ENCODE measurements at places on chromosomes 13 and 19.

- DNase-seq = peak; percentile 8
Measured at GRCh38 chr13:101942038-101942437, 459.8 kb downstream of the FGF14 start.

DNA sequence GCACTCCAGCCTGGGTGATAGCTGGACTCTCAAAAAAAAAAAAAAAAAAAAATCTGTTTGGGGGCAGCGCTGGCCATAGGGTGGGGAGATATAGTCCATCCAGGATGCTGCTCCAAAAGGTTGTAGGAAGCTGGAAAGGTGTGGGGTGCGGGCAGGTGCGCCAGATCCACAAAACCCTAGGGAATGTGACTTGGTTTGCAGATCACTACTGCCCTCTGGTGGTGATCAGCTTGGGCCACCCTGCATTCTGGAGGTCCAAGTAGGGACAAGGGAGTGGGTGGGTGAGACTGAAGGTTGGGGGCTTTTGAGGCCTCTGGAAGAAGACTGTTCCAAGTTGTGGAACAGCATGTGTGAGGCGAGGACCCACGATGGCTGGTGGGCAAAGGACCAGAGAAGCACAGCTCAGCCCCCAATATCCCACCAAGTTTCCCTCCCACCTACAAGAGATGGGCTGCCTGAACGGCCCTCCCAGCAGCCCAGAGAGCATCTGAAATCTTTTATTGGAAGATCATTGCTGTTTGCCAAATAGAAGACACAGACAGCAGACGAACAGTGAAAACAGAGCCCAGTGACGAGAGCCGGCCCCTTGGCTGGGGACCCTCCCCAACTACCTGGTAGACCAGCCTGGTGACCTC lies 10.4 kb upstream of the TYK2 start:
- DNase-seq = peak; percentile 81

DNA sequence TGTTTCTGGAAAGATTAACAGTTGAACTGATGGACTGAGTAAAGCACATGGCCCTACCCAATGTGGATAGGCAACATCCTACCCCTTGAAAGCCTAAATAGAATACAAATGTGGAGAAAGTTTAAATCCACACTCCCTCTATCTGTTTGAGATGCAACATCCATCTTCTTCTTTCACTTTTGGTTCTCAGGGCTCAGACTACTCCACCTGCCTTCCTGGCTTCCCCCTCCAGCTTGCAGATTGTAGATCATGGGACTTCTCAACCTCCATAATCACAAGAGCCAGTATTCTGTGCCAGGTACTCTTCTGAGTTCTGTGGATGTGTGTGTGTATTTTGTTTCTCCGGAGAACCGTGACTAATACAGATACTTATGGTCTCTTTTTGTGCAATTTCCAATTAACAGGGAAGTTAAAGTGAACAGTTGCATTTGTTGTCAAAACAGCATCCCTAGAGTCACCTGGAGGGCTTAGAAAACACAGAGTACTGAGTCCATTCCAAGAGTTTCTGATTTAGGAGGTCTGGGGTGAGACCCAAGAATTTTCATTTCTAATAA lies 590.3 kb upstream of the MIR17HG start:
- no peak for DNase-seq

GRCh38 chr13:50675651-50676050 lies 167.8 kb downstream of the DLEU7 start:
- DNase-seq = no peak

- peak; percentile 52 for DNase-seq
Measured at GRCh38 chr19:16887353-16888265, 1.2 kb upstream of the F2RL3 start.

- no peak for DNase-seq
Measured at GRCh38 chr13:80082396-80083080, 258.4 kb downstream of the SPRY2 start.

DNA sequence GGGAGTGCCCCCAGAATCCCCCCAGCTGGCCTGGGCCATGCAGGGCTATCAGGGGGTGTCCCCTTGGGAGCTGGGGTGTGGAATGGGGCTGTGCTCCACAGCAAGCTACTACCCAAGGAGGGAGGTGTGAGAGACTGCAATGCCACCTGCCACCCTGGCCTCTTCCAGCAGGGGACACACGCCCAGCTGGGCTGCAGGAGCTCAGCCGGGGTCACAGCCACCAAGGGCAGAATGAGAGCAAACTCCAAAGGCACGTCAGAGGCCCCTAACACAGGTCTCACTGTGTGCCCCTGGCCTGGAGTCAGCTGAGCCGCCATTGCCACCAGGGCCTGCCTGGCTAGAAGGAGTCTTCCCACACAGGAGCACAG lies 55.5 kb downstream of the MLLT1 start:
- DNase-seq = no peak

GRCh38 chr19:42193706-42194105 lies 23.8 kb downstream of the DEDD2 start:
- DNase-seq = peak; percentile 75

DNA sequence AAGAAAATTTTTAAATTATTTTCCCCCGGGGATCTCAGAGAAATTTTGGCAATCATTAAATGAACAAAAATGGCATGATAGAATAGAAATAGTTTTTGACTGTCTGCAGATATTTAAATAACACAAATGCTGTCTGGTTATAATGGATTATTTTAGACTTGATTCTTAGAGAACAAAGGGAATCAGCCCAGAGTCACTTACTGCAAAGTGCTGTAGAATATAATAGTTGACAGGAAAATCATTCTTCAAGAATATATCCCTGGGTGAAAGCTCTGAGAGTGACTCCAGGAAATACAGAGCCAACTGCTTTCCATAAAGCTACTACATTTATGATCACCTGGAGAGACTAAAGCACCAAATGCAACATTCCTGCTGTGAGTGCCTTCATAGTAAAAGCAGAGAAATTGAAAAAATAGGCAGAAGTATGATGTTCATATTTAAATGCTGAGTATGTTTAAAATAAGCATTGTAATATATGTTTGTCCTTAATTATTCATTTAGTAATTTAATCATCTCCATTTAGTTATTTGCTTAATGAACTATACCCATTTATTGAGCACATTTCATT lies 1765.8 kb downstream of the SLITRK1 start:
- no peak for DNase-seq

- peak; percentile 95 for DNase-seq
Measured at GRCh38 chr13:39876258-39876657, 220.8 kb downstream of the COG6 start.

DNA sequence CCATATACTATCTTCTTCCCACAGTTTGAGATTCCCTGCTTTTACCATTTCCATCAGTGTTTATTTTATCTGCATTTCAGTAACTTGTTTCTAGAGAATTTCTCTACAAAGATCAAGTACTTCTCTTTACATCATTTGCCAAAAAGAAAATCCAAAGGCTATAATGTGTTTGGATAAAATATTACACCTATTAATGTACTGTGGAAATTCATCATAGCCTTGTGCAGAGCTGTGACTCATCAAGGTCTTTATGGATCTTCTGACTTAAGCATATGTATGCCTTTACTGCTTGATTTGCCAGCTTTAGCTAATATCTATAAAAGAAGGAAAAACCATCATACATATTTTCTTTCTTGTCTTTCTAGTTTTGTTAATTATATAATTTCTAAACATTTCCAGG lies 9.6 kb upstream of the HTR2A start:
- DNase-seq = no peak

DNA sequence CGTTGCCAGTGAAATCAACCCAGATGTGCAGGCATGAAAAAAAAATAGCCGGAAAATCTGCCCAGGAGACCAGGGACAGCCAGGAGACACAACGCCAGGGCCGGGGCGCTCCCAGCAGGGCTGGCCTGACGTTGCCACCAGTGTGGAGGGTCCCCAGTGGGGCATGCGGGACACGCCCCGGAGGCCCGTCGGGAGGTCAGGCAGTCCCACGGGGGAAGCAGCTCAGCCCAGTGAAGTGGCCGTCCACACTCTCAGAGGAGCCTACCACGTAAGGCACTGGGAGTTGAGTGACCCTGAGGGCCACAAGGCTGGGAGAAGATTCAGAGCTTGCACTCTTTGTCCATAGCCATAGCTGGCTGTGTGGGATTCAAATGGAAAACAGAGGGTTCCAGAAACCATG lies 53.2 kb upstream of the GAS6 start:
- DNase-seq = no peak

DNA sequence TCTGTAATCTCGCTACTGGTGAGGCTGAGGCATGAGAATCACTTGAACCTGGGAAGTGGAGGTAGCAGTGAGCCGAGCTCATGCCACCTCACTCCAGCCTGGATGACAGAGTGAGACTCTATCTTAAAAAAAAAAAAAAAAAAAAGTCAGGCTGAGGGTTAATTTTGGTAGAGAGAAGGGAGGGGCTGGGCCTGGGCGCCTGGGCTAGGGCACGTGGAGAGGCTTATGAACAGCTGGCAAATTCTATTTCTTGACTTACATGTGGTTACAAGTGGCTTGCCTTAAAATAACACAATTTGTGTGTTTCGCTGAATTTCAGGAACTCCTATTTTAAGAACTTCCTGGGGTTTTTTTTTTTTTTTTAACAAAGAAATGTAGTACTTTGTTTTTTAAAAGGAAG lies 47.6 kb upstream of the MAP3K10 start:
- DNase-seq = no peak

GRCh38 chr19:3003046-3003445 lies 25.7 kb downstream of the TLE6 start:
- DNase-seq = no peak

Measured in lung microvascular endothelial cell (primary cell).